ENCODE measurements at places on chromosomes 11 and 22.

- DNase-seq, result no peak
Measured at GRCh38 chr11:66510990-66511339, 530 bp downstream of the BBS1 start.

DNA sequence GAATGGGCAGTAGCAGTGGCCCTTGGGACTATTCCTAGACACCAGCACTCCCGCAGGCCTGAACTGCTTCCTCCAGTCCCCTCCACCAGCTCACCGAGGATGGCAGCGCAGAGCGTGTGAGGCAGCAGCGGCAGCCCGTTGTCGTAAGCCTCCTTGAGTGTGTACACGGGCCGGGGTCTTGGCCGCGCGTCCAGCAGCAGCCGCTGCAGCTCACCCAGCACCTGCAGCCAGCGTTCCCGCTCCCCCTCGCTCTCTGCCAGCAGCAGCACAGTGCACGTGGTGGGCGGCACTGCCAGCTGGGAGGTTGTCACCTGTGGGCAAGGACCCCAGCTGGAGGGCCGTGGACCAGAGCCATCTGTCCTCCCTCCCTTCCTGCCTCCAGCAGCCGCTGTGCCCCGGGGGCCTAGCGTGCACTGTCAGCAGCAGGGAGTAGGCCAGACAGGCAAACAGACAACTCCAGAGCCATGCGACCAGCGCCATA is 13.0 kb downstream of the CDC42BPG start:
- DNase-seq, result no peak

DNA sequence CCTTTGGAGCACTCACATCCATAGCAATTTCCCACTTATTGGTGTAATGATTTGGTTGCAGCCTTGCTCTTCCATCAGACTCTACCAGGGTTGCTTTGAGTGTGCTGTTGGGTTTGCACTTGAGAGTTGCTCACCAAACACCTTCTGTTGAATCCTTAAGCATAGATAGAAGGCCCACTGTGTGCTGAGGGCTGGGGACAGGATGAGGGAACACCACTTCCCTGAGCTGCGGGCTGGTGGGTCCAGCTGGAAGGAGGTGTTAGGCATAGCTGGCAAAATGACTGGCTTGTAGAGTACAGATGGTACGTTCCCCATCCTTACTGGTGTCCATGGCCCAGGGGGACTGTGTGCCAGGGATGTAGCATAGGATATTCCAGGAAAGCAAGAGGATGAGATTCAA is 3.9 kb downstream of the PRDM11 start:
- no peak for DNase-seq

DNA sequence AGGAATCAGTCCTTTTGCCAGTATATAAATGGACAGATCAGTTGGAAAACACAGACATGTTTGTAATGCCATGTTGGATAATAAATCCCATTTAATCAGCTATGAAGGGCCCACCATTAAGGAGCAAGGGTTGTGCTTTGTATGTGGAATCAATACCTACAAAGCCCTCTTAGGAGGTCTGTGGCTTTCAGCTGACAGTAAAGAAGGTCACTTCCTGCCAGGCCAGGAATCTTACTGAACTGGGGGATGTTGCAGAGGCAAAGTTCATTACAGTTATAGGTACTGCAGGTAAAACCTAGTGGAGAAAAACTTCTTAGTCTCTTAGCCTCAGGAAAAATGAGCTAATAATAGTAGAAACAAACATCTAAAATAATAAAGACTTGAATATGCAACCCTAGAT is 129.5 kb downstream of the FAM76B start:
- no peak for DNase-seq

DNA sequence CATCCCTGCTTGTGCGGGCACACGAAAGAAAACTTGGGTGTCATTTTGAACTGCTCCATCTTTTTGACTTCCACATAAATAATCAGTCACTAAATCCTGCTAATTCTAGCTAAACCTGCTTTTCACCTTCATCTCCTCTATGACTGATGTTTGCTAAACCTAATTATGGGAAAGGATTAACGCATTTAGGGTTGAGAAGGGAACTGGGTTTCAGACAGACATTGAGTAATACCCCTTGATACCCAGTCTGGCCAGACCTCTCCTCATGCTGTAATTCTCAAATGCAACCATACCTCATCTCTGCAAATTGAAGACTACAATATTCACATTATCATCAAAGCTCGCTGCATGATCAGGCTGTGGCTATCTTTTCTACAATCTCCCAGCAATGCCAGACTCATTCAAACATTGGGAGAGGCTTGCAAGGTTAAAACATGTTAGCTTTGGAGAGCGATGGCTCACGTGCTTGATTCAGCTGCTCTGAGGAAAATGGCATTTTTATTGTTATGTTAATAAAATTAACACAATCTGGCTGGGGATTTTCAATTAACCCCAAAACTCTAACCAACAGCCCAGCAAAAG is 2.4 kb downstream of the HPS4 start:
- no peak for DNase-seq

GRCh38 chr11:833114-833791 is 501 bp downstream of the CD151 start:
- DNase-seq, result no peak

DNA sequence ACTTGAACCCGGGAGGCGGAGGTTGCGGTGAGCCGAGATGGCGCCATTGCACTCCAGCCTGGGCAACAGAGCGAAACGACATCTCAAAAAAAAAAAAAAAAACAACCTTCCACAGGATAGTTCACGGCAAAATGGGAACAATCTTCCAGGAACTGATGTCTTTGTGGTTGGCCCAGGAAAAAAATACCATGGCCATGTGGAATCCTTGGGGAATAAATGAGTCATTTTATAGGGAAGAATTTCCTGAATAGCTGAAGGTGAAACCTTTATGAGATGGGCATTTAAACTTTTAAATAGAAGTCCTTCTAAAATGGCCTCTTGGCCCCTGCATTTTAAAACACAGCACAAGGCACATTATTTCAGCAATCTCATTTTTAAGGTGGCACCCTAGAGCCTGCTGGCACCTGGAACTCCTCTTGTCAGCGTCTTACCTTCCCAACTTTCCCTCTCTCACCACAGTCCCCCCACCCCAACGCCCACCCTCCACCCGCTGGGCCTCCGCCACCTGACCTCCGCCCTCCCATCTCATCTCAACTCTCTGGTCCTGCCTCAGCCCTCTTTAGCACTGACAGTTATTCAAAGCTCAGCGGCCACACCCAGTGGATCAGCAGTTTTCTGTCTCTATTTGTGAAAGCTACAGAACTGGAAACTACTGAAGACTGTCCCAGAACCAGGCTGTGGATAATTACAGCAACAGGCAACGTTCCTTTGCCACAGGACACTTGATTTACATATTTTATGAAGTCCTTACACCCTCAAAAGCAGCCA is 43.1 kb downstream of the SCGB1A1 start:
- no peak for DNase-seq

- DNase-seq, result no peak
Measured at GRCh38 chr11:36693139-36693843, 95.3 kb upstream of the RAG2 start.

DNA sequence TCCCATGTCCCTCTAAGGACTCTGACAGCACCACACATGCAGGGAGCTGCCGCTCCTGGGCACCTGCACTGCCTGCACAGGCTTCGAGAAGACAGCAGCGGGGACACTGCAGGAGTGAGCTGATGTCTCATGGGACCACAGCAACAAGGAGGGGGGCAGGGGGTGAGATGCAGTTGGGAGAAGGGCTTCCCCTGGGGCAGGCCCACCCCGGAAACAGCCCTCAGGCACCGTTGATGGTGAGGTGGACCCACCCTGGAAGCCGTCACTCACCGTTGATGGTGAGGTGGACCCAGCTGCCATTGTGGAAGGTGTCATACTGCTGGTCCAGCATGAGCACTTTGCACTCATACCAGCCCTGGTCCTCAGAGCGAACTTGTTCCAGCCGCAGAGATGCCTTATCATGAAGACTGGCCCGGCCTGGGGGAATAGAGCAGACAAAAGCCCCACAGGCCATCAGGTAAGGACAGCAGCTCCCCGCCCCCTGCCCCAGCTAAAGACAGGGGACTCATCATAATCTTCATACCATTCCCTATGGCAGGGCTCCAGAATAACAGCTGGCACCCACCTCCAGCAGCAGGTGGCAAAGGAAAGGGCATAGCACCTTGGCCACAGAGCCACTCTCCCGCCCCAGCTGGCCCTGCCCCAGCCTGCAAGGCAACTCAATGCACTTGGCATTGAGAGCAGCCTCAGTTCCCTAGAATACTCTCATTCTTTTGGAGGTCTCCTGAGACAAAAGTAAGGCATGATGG is 12.6 kb downstream of the IGSF9B start:
- DNase-seq, result no peak

DNA sequence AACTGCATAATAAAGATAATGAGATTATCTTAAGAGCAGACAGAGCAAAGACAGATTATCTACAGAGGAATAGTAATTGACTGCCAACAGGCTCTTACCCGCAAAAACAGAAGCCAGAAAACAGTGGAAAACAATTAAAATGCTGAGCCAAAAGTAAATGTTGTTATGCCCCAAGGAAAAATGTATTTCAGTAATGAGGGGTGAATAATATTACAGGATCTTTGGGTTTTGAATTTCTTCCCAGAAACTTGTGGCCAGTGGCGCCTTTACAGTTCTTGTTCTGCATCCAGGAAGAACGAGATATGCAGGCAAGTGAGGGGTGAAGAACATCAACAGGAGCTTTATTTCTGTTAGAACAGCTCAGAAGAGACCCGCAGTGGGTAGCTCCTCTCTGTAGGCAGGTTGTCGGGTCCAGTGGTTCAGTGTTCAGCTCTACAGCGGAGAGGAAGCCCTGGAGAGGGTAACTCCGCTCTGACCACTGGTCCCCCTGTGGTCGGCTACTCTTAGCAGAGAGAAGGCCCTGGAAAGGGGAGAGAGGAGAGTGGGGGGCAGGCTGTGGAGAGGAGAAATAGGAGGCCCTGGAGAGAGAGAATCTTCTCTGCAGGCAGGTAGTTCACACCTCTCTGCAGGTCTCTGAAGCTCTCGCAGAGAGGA is 51.8 kb upstream of the SC5D start:
- DNase-seq, result no peak

- no peak for DNase-seq
Measured at GRCh38 chr22:29580200-29580810, 608 bp downstream of the NIPSNAP1 start.

DNA sequence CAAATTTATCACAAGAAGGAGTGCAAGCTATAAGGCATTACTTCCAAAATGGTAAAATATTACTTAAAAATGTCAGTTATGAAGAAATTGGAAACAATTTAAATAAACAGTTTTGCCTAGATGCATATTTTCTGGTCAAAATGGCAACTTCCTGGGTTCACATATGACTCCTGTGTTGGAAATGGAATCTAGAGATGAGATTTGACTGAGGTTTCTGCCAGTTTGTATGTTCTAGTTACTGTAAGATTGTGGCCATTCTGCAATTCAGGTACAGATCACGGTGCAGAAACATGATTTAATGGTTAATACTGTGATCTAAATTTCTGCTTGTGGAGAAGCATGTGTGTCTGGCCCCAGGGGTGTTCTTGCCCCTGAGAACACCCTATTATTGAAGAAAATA is 3.4 kb upstream of the OR4C6 start:
- no peak for DNase-seq

GRCh38 chr11:130583801-130584211 is 135.4 kb downstream of the ADAMTS15 start:
- DNase-seq, result no peak

DNA sequence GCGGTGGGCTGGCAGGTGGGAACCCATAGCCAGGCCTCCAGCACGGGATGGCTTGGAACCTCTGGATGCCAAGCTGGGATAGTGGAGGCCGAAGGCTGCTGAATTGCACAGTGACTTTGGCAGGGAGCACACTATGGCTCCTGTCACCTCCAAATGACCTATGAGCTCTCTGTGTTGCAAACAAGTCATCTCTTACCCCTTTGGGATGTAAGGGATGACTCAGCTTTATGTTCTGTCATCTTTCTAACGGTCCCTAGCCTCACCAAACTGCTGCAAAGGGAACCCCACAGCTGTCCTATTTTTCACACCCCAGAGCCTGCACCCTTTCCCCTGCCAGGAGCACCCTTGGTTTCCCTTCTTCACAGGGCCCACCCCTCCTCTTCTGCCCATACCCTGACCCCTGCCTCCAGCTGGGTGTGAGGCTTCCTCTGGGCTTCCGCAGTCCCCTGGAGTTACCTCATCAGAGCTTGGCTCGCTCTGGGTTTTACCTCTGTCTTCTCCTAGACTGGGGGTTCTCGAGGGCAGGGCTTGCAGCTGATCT is 2.7 kb upstream of the SCUBE1 start:
- DNase-seq, result no peak

GRCh38 chr22:37198258-37199102 is 10.4 kb upstream of the C1QTNF6 start:
- DNase-seq, result peak; percentile 98

DNA sequence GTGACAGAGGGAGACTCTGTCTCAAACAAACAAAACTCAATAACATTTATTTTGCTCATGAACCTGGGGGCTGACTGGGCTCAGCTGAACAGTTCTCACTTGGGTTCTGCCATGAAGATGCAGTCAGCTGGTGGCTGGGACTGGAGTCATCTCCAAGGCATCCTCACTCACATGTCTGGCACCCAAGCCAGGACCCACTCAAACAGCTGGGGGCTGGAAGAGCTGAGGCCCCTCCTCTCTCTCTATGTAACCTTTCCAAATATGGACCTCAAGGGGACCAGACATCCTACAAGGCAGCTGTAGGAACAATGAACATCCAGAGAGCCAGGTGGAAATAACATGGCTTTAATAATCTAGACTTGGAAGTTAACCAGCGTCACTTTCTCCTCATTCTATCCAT is 16.8 kb downstream of the HSPA8 start:
- no peak for DNase-seq

DNA sequence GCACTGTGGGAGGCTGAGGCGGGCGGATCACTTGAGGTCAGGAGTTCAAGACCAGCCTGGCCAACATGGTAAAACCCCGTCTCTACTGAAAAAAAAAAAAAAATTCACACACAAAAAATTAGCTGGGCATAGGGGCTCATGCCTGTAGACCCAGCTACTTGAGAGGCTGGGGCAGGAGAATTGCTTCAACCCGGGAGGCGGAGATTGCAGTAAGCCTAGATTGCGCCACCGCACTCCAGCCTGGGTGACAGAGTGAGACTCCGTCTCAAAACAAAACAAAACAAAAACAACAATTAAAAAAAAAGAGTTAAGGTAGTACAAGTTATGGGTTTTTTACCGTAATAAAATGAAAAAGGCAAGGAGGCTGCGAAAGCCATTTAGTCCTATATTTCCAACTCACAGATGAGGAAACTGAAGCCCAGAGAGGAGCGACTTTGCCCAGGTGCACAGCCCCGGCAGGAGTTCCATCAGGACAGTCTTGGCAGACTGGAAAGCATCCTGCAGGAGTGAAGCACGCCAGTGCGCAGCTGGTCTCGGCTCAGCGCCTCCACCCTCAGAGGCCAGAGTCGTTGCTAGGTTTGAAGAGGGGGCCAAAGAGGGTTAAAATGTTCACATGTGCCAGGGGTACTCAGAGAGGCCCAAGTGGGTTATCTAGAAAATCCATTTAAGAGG is 3.8 kb upstream of the FADS3 start:
- no peak for DNase-seq

All from stimulated activated CD4-positive, alpha-beta T cell treated with anti-CD3 and anti-CD28 coated beads, Interleukin-2, amount 100 ng/mL, for 48 hours (primary cell).